ENCODE measurements at places on chromosomes 5 and 9.
A peak's percentile ranks its signal among the peaks of the same experiment; 100 is the strongest.

- DNase-seq, result no peak
Measured at GRCh38 chr9:95098391-95098921, 219.1 kb downstream of the FANCC start.

DNA sequence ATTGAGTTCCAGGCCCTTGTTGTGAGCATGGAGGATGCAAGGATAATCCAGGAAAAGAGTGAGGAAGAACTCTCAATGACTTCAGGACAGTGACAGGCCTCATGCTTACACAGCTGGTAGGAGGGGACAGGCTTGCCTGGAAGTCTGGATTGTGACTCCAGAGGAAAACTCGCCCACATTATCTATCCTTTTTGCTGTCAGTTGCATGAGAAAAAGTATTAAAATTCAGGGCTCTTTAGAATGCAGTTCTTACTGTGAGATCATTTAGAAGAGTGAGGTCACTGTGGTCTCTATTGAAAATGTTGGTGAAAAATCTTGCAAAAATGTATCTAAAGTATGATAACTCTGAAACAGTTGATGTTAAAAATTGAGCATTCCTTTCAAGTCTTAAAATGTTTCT, 30.5 kb downstream of the NTRK2 start:
- peak; percentile 22 for DNase-seq

DNA sequence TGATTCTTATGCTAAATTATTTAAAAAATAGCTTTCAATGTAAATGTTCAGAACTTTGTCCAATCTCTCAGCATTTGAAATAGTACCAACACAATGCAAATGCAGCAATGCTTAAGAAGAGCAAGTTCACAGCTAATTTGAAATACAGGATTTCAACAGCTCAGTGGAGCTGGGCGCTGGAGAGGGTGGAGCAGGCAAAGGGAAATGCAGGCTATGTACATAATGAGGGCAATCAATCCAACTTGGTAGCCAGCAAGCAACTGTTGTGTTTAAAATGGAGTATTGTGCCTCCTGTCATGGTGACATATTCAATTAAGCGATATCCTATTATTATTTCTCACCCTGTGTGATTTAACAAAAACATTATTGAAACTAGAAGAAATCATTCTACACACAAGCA, 568.8 kb downstream of the PSAT1 start:
- DNase-seq, result no peak

DNA sequence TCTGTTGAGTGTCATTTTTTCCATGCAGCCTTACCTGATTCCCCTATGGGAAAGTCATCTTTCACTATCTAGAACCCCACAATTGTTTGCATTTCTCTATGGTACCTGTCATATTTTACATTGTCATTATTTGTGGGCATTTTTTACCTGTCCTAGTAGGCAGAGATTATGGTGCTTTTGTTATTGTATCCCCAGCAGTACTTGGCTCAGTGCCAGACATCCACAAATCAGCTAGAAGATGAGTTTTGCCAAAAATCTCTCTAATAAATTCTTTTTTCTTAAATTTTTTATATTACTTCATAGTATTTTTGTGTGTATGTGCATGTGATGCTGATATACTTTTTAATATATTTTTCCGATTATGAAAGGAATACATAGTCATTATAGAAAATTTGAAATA, 13.2 kb downstream of the GARNL3 start:
- no peak for DNase-seq

DNA sequence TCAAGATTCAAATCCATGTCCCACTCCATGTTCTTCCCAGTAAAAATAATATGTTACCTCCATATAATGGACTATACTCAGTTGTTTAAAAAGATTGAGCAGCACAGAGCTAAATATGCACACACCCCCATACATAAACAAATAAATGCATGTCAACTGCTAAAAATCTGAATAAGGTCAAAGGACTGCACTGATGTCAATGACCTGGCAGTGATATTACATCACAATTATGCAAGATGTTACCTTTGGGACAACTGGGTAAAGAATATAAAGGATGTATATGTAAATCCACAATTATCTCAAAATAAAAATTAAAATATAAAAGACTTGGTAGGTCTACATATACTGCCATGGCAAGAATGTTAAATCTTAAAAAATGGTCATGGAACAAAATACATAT, 57.9 kb downstream of the CDK5RAP2 start:
- no peak for DNase-seq

GRCh38 chr9:69476016-69476415, 151.0 kb downstream of the ENTREP1 start:
- peak; percentile 43 for DNase-seq

DNA sequence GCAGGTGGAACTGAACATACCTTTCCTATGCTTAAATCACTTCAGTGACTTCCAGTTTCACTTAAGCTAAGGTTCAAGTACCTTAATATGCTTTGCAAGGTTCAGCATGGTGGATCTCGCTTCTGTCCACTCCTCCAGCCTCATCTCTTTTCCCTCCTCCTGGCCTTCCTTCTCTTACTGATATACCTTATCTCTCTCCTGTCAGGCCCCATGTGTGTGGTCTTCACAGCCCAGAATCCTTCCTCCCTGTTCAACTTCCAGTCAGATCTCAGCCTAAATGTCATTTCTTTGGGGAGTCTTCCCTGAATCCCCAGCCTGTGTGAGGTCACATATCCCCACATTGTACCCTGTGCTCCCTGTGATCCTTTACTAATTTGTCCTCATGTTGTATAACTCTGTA, 87.7 kb downstream of the ANGPTL2 start:
- DNase-seq, result no peak

DNA sequence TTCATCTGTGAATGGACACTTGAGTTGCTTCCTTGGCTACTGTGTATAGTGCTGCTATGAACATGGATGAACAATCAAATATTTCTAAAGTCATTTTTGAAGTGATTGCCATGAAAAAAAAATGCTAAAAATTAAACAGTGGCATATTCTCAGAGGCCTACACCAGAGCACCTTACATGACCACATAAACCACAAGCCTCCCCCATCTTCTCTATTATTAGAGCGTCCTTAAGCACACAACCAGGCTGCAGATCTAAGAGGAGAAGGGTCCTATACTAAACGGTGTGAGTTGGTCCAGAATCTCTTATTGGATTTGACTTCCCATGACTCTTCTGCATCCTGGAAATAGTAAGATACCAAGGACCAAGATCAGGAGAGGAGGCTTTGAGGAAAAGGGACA, 34.3 kb downstream of the PCA3 start:
- no peak for DNase-seq

DNA sequence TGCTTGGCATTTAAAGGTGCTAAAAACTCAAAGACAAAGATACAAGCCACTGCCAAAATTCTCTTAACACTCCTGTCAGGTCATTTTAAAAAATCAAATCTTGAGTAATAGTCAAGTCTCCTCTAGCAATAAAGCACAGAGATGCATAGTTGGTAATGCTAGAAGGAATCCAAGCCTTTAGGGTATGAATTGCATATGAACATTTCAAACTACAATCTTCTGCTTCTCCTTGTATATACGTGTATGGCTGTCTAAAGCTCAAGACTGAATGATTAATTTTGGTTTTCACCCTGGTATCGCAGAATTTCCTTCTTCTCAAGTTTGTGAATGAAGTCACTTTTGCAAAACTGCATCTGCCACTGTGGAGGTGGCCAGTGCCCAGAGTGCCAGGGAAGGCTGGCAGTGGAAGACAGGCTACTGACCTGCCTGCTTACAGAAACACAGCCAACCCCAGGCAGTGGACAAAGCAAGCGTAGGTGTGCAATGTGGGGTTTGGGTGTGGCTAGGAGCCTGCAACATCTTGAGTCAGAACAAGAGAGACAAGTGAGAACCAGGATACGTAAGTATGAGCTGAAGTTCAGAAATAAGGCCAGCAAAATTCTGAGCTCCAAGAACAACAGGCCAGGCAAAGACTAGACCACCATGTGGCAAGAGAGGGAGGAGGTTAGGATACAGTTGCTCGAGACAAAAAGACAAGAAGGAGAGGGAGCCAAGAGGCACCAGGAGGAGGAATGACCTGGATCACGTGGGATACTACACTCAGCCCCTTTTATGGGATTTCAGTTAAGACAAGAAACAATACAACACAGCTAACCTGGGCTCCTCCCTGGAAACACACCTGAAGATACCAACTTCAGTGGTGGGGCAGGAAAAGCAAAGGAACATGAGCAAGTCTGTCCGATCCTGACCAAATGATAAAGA, 22.6 kb downstream of the MYO10 start:
- DNase-seq, result no peak

- DNase-seq, result no peak
Measured at GRCh38 chr9:91604451-91605179, 181.0 kb upstream of the NFIL3 start.

GRCh38 chr9:89442501-89442978, 55.4 kb downstream of the SEMA4D start:
- DNase-seq, result no peak

DNA sequence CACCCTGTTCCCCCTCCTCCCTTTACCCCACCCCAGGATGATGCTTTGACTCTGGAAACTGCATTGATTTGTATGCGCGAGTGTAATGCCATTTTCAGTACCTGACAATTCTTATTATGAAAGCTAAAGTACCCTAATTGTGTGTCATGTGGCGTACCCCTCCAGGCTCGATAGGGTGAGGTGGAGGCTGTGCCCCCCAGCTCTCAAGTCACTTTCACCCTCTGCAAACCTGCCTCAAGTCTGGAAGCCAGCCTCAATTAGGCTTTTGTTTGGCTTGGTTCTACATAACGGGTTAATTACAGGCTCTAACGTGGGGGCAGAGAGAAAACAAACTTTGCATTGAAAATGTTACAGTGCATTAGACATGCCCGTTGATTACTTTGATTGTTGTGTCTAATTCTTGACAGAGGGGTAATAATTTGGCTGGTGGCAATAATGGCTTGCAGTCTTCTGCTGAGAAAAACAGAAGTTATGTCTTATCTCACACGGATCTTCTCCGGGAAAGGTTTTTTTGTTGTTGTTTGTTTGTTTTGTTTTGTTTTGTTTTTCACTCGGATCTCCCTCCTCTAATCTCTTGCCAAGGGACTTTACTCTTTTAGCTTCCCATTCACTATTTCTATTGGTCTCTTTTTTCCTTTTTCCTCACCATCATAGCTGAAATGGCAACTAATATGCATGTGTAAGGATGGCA, 12.6 kb downstream of the ISL1 start:
- DNase-seq, result no peak

GRCh38 chr5:39409033-39409432, 15.7 kb downstream of the DAB2 start:
- DNase-seq, result no peak

DNA sequence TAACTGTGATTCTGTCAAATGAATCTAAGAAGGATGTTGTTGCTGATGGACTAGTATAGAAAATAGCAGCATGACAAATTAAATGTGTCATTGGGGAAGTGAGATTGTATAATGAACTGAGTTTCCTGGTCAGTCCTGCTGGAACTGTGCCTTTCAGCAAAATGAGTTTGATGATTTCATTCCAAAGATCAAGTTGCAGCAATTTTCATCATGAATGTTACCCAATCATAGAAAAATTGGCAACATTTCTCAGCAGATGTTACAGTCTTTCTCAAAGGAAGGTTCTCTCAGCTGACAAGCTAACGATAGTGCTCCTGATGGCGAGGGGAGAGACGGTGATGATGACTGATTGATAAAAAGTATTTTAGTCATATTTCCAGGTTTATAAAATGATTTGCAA, 10.7 kb downstream of the PCDHAC2 start:
- no peak for DNase-seq

DNA sequence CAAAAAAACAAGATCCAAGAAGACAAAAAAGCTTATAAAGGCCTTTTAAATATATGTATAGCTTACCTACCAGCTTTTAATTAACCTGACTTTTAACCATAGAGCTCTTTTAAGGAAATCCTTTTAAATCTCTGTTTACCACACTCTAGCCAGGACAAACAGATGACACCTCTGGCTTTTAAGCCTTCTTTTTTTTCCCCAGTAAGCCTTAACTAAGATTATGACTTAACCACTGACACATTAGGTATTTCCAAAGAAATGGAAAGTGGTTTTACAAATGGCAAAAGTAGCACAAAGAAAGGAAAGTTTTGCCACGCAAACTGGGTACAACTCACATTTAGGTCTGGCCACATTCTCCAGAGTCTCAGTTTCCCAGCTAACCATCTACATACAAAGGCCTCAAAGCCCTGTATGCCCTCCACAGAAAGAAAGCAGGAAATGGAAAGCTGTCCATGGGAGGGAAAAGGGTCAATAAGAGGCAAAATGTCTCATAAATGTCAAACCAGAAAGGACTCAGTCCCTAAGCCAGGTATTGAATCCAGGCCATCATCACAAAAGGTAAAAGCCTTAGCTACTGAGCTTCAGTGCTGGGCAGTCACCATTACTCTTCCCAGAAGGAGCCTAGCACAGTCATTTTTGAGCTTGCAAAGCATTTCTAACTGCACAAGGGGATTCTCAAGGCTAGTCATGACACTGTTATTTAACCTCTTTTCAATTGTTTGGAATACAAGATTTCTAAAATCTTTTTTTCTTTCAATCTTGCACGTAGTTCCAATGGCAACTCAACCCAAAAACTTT, 19.7 kb downstream of the TMEM161B start:
- no peak for DNase-seq

- DNase-seq, result no peak
Measured at GRCh38 chr9:71669284-71669995, 98.9 kb downstream of the CEMIP2 start.

DNA sequence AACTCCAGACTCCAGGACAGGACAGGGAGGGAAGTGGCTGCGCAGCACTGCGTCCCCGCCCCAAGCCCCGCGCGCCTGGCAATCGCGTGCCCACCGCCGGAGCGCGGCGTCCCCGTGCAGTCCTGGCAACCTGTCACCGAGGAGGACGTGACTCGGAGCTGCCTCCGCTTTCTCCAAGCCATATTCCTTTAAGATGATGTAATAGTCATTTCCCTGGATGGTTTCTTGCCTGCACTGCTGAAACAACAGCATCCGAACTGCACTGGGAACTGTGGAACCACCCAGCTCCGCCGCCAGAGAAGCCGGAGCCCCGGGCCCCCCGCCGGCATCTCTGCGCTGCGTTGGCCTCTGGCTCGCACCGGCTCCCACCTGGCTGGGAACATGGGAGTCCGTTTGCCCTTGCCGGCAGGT, 34.5 kb downstream of the KCTD16 start:
- peak; percentile 73 for DNase-seq

DNA sequence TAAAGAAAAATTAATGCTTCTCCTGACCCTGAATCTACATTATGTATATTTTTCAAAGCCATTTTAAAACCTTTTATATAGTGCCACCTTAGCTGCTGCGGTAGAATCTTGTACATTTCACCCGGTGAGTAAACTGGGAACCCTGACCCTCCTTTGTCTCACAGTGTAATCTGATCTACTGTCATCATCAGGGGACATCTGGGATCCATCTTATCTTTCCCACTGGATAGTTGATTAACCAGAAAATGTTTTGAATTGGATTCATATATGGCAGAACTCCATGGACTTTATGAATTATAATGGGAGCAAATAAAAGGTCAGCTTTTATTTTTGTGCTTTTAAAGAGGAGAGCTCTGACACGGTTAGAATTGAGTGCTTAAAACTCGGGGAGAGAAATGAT, 95.0 kb downstream of the ADAMTSL1 start:
- DNase-seq, result no peak

GRCh38 chr9:117772960-117773359, 68.8 kb downstream of the TLR4 start:
- DNase-seq, result peak; percentile 48

GRCh38 chr5:165460911-165461310, 1955.5 kb downstream of the MAT2B start:
- DNase-seq, result no peak

Data from astrocyte of the hippocampus (primary cell).